ENCODE measurements at places on chromosomes 3 and 15.

DNA sequence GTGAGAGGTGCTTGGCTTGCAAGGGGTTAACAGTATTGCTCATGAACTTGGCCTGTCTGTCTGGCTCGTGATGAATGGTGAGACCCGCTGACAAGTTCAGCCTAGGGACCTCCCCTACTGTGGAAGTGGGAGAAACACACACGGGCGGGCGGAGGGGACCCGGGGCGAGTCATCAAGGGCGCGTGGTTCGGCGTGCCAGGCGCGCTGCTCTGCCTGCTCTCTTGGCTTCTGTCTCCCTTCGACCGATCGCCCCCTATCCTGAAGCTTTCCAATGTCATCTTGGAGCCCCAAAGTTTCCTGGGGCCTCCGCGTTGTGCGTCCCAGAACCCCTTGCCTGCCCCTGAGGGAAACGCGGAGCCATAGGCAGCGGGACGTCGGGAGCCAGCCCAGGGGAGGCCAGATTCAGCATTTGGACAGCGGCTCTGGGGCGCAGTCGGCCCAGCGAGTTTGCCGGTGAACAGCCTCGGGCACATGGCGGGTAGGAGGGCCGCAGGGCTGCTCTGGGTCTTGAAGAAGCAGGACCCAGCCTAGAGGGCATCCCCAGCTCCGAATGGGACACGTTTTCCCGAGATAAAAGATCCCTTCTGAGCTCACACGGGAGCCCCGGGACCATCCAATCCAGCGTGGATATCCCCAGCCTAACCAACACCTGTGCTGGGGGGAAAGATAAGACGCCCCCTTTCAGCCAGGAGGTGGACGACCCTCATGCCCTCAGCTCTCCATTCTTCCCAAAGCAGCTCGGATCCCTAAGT is 27.0 kb upstream of the POLG start:
- peaks cover 100% of the 10 kb centered on the region for H3K27me3 ChIP-seq
- no peak for DNase-seq
- peaks cover 13% of the 10 kb centered on the region for H3K4me1 ChIP-seq

- DNase-seq = no peak
- no peak overlapping the region for H3K27ac ChIP-seq
- H3K27me3 ChIP-seq = no peaks in the 10 kb centered on the region
- H3K36me3 ChIP-seq = no peaks in the 10 kb centered on the region
- H3K4me3 ChIP-seq = no peak overlapping the region
Observed at GRCh38 chr15:93158097-93158900, 69.3 kb upstream of the RGMA start.

DNA sequence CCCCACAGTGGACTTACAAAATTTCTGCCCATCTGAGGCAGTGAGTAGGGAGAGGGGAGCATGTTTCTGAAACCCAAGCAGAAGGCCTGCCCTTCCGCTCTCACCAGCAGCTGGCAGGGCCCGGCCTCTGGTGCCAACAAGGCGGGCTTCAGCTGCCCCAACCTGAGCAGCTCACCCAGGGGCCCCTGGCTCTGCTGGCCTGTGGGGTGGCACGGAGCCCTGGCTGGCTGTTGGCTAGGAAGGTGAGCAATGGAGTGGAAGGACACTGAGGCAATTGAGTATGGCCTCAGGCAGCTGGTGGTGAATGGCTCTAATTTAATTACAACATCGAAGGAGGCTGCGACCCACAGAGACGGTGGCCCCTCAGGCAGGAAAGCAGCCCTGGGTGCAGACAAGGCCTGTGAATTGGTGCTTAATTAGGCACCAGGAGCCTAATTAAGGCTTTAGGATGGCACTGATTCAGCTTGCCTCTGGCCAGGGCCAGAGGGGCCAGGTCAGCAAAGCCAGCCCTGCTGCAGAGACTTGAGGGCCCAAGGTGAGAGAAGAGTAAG is 60.9 kb downstream of the ST8SIA2 start:
- H3K4me1 ChIP-seq = no peaks in the 10 kb centered on the region
- no peaks in the 10 kb centered on the region for H3K27me3 ChIP-seq
- H3K4me3 ChIP-seq = no peak overlapping the region
- H3K36me3 ChIP-seq = no peaks in the 10 kb centered on the region

DNA sequence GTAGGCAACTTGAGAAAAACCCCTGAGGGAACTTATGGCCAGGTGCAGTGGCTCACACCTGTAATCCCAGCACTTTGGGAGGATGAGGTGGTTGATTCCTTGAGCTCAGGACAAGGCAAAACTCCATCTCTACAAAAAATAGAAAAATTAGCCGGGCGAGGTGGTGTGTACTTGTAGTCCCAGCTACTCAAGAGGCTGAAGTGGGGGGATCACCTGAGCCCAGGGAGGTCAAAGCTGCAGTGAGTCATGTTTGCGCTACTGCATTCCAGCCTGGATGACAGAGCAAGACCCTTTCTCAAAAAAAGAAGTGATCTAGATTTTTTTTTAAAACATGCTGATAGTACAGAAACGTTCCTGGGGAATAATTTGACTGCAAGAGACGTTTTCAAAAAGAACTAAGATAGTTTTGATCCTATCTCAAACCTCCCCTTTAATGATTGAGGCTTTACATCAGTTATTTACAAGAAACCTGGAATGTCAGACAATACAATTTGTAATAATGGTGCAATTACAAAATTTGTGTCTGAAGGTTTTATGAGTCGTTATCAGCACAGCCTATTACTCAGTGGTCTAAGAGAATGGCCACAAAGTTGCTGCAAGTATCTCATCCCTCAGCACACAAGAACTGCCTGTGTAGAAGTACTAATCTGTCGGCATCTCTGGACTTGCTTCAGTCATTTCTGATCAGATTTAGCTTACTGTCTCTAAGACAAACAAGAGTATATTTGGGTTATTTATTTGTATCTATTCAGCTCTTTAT is 32.2 kb upstream of the KLHL25 start:
- H3K27ac ChIP-seq = no peak overlapping the region
- no peak for DNase-seq
- H3K36me3 ChIP-seq = no peaks in the 10 kb centered on the region
- no peak overlapping the region for H3K4me3 ChIP-seq
- H3K27me3 ChIP-seq = no peaks in the 10 kb centered on the region
- no peaks in the 10 kb centered on the region for H3K4me1 ChIP-seq

- no peaks in the 10 kb centered on the region for H3K4me1 ChIP-seq
- no peak for DNase-seq
- no peak overlapping the region for H3K4me3 ChIP-seq
Observed at GRCh38 chr15:35496585-35496984, 49.4 kb downstream of the DPH6 start.

DNA sequence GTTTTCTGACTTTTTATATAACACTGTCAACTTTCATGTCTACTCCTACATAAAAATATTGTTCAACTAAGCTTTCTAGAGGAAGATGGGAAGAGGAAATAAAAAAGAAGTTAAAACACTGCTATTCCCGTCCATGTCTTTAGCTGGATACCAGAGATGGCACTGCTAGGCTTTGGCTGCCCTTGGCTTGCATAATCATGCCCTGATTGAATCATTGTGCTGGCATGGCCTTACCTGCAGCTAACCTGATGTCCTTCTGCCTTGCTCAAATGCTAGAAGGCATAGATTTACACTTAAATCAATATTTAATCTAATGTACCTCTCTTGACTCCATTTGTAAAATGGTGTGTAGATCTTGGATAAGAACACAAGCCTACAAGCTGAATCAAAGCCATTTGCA is 539.7 kb upstream of the IL12A start:
- no peaks in the 10 kb centered on the region for H3K27me3 ChIP-seq
- H3K4me1 ChIP-seq = no peaks in the 10 kb centered on the region
- no peak overlapping the region for H3K27ac ChIP-seq
- no peaks in the 10 kb centered on the region for H3K36me3 ChIP-seq
- DNase-seq = no peak
- no peak overlapping the region for H3K4me3 ChIP-seq

DNA sequence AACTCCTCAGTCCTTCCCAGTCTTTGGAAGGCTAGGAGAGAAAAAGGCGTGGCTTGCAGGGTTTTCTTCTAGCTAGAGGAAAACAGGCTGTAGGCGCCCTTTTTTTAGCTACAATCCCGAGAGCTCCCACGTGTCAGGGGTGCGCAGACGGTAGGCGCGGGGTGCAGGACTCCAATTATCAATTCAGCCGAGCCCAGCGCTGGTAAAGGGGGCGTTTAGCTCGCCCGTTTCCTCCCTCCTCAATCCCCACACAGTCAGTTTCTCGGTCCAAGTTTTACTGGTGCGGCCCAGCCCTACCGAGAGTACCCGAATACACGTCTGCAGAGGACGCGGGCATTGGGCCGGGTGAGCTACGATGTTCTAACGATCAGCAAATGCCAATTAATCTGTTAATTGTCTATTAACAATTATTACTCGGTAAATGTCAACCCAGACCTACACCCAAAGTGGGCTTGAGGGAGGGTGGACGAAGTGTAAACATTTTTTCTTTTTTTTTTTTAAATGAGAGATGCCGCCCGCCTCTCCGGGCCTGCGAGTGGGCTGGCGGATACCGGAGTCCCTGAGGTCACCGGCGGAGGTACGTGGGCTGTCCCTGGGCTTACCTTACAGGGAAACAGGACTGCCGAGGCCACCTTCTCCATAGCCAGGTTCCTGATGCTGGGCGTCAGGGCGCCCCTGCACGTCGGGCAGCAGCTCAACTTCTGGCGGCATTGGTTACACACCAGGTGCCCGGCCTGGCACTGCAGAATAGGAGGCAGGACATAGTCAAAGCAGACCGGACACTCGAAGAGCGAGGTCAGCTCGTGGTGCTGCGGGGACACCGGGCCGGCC is 923 bp downstream of the SIAH2 start:
- peaks cover 15% of the 10 kb centered on the region for H3K36me3 ChIP-seq
- peak overlapping the region; percentile 98 for H3K27ac ChIP-seq
- peaks cover 19% of the 10 kb centered on the region for H3K4me1 ChIP-seq
- no peaks in the 10 kb centered on the region for H3K27me3 ChIP-seq
- no peak for DNase-seq
- peak overlapping the region; percentile 88 for H3K4me3 ChIP-seq

GRCh38 chr3:53865732-53866499 is 16.0 kb downstream of the ACTR8 start:
- H3K36me3 ChIP-seq = peaks cover 36% of the 10 kb centered on the region
- no peaks in the 10 kb centered on the region for H3K27me3 ChIP-seq
- H3K27ac ChIP-seq = no peak overlapping the region
- no peaks in the 10 kb centered on the region for H3K4me1 ChIP-seq

DNA sequence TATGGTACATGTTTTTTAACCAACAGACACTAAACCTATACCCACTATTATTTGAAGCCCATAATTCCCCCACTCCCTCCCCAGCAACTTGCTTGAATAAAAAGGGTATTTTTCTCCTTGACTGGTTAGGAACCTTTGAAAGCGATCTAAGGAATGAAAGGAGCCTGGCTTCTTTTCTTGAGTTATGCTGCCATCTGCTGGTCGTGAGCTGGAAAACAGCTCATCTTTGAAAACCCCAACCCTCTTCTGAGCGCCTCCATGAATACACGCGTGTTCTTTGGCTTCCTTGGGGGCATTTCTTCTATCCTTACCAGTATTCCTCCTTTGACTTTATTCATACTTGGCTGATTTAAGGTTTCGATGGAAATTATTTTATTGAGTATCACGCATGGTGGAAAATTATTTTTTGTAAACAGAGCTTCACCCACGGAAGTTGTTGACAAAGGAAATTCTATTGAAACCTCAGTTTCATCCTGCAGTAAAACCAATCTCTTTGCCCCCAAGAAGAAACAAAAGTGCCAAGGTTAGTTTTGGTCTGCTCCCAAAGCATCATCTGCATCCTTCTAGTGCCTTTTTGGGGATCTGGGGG is 171.6 kb downstream of the SV2B start:
- peaks cover 39% of the 10 kb centered on the region for H3K27me3 ChIP-seq
- H3K4me1 ChIP-seq = no peaks in the 10 kb centered on the region
- no peak overlapping the region for H3K4me3 ChIP-seq
- H3K36me3 ChIP-seq = no peaks in the 10 kb centered on the region
- no peak overlapping the region for H3K27ac ChIP-seq

DNA sequence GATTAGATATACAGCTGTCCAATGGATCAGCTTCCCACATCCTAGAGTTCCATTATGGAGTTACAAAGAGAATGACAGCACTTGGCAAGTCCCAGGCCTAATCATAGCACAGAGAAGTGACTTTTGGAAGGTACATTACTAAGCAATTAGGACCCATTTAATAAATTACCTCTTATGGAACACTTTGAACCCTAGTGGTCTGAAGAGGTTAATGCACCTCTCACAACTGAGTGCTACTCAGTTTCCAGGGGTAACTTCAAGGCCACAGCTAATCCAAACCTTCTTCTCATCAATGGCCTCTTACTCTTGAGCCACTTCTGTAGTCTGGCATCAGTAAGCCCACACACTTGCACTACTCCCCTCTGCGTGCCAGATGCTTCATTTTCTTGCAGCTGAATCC is 34.9 kb upstream of the MEIS2 start:
- H3K4me1 ChIP-seq = no peaks in the 10 kb centered on the region
- no peak for DNase-seq
- no peak overlapping the region for H3K4me3 ChIP-seq
- H3K27me3 ChIP-seq = no peaks in the 10 kb centered on the region
- H3K27ac ChIP-seq = no peak overlapping the region

DNA sequence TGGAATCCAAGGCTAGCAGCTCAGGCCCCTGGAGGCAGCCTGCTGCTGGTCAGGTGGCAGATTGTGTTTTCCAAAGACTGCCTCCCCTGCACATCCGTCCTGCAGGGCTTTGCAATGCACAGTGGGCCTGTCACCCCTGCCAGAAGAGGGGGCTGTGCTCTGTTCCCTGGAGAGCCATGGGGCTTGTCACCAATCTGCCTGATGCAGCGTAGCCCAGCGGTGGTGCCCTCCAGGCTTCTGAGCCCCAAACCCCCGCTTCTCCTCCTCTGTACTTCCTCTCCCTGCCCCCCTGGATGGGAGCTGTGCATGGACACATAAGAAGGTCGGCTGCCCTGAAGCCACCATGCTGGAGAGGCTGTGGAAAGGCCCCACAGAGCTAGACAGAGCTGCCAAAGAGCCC is 10.0 kb upstream of the PLXNA1 start:
- H3K4me1 ChIP-seq = peaks cover 10% of the 10 kb centered on the region
- no peak for DNase-seq
- peak overlapping the region; percentile 36 for H3K27ac ChIP-seq
- H3K36me3 ChIP-seq = no peaks in the 10 kb centered on the region
- no peak overlapping the region for H3K4me3 ChIP-seq

- H3K4me1 ChIP-seq = peaks cover 91% of the 10 kb centered on the region
- peak within 1 kb of the TSS; percentile 65 for H3K4me3 ChIP-seq
- no peaks in the 10 kb centered on the region for H3K27me3 ChIP-seq
- no peak for DNase-seq
- H3K27ac ChIP-seq = peak within 1 kb of the TSS; percentile 74
Observed at GRCh38 chr15:89776274-89777072, at the start of gene MESP2. Gene MESP2, plus strand, starts transcription at chr15:89776332. Its CDS starts 26 bp downstream, at chr15:89776358.

DNA sequence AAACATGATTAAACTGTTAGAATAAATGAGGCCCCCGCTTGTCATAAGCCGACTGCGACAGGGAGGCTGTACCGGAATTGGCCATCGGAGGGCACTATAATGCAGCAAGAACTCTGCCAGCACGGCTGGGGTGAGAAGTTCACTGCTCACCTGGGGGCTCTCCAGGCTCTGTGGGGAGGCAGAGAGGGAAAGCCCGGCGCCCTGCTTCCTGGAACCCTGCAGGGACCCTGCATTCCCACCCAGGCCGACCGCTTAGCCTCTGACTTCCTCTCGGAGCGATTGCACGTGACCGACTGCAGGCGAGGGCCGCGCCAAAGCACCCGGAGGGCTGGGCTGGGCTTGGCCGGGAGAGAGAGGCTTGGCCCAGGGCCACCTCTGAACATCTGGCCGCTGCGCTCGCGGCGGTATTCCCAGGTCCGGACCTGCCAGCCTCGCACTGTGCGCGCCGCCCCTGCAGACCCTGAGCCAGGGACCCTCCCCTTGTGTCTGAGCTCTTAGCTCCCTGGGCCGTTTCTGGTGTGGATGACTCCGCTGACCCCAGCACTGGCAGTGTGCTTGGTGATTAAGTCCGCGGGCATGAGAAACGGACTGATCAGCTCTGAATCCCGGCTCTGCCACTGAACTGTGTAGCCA is 26.2 kb downstream of the DRD3 start:
- peak overlapping the region; percentile 69 for H3K4me3 ChIP-seq
- H3K36me3 ChIP-seq = no peaks in the 10 kb centered on the region
- no peaks in the 10 kb centered on the region for H3K4me1 ChIP-seq
- H3K27ac ChIP-seq = peak overlapping the region; percentile 39
- H3K27me3 ChIP-seq = no peaks in the 10 kb centered on the region
